ENCODE measurements at places on chromosomes 4 and X.

GRCh38 chrX:110322603-110323002 lies 4.7 kb upstream of the AMMECR1 start:
- no peak for DNase-seq

DNA sequence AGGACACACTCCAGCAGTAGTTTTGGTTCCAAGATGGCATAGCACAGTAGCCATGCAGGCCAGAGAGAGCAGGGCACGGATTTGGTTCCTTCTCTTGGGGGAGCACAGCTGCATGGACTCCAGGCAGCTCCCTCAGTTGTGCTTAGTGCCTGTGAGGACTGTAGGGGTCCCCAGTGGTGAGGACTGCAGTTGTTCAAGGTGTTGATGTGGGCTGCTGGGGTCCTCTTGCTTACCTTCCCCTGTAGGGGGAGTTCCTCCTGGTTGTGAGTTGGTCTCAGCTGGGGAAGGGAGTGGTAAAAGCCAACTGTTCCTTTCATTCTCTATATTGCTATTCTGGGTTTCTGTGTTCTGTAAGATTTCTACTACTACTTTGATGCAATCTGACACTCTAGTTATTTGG lies 606.5 kb downstream of the MAGEB5 start:
- DNase-seq, result no peak

DNA sequence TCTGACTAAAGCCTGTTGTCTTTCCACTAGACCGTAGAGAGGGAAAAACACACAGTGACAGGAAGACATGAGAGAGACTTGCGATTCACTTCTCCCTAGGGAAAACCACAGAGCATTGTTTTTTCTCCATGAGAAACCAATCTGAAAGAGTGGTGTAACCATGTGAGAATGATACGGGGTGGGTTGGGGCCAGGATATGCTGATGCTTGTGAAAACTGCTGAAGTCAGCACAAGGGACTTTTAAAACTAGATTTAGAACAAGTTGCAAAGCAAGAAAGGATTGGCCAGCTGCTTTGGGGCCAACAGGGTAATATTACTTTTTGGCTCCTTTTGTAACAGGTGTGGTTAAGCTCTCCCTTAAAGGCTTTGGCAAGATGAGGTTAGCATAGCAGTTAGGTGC lies 66.1 kb downstream of the NHSL2 start:
- no peak for DNase-seq

DNA sequence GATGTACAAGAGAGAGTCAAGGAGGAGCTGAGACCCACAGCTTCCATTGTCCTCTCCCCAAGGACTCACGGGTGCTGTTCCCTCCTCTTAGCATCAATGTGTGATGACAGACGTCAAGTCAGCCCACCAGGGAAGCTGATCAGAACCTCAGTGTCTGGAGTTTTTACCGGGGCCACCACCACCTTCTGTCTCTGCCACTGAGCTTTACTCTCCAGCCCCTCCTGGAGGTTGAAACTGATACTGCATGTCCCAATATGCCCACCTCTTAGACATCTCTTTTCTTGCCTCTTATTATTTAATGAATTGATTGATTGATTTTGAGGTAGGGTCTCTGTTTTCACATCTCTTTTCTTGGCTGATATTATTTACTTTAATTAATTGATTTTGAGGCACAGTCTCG lies 10.3 kb upstream of the AKAP17A start:
- DNase-seq, result peak; percentile 56

- DNase-seq, result no peak
Observed at GRCh38 chr4:17657090-17657489, 42.6 kb downstream of the MED28 start.

DNA sequence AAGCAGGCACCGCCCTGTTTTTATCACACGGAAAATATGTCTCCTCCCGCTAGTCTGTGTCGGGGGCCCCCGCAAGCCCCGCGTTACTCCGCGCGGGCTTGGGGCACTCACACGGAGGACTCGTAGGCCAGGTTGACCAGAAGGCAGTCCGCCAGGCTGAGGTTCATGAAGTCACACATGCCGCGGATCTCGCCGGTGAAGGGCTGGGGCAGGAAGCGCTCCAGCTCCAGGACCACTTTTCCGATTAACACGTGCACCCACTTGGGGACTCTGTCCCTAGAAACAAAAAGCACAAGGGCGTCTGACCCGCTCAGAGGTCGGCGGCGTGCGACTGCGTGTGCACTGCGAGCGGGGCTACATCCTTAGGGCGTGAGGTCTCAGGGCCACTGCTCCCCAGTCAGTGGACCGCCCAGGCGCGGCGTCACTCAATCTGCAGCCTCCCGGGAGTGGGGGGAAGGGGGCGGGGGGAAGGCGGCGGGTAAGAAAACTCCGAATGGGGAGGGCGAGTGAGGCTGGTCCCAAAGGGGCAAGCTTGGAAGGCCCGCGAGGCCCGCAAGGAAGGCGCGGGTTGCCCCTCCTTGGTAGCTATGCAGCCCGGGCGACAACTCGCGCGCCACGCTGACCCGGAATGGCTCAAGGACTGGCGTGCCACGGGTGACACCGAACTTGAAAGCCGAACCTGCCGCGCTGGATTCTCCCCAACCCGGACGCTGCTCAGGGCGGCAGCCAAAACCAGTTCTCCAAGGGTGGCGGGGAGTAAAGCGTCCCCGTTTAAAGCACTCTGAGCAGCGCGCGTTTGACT lies 722 bp downstream of the NAAA start:
- DNase-seq, result peak; percentile 65

GRCh38 chr4:181877329-181877848 lies 365.8 kb upstream of the TENM3 start:
- no peak for DNase-seq

GRCh38 chr4:184952522-184952921 lies 65.8 kb upstream of the HELT start:
- no peak for DNase-seq

DNA sequence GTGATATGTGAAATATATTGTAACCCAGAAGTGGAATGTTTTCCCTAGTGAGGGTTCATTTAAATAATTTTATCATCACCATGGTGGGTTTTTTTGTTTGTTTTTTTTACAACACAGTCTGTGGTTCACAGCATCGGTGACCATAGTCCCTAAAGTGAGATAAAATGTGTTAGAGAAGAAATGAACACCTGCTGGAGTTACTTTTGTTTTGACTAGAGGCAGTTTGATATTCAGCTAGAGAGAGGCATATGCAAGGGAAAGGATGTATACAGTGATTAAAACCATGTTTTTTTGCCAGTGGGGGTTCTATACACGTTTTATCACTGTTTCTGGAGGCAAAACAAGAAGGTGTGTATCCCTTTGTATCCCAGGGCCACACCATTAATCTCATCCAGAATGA lies 541.5 kb downstream of the PCDH7 start:
- DNase-seq, result no peak

GRCh38 chr4:931194-931959 lies 739 bp downstream of the GAK start:
- no peak for DNase-seq

- no peak for DNase-seq
Observed at GRCh38 chr4:95363966-95364365, 184.8 kb downstream of the UNC5C start.

GRCh38 chr4:189771696-189772361 lies 168.8 kb upstream of the FRG1 start:
- DNase-seq, result no peak

Data from T follicular helper cell (primary cell).